ENCODE measurements at places on chromosomes 5 and 9.

DNA sequence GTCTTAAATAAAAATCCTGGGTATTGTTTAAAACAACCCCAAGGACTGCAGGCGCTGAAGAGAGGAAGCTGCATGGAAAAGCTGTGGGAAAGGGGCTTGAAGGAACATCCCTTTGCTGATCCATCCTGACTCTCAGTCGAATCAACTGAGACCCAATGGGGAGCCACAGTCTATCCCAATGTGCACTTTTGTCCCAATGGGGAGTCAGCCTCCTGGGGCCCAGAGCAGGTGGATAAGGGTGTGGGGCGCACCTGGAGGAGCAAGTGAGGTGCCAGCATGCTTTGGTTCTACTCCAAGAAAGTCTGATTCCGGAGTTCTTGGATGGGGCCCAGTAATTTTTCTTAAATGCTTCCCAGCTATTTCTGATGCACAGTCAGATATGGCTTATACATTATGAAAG, 118.1 kb downstream of the COL23A1 start:
- no peak for DNase-seq

- DNase-seq: no peak
Observed at GRCh38 chr5:122907276-122907675, 61.9 kb downstream of the SNX24 start.

- DNase-seq: no peak
Observed at GRCh38 chr5:6498968-6499367, 50.3 kb downstream of the UBE2QL1 start.

DNA sequence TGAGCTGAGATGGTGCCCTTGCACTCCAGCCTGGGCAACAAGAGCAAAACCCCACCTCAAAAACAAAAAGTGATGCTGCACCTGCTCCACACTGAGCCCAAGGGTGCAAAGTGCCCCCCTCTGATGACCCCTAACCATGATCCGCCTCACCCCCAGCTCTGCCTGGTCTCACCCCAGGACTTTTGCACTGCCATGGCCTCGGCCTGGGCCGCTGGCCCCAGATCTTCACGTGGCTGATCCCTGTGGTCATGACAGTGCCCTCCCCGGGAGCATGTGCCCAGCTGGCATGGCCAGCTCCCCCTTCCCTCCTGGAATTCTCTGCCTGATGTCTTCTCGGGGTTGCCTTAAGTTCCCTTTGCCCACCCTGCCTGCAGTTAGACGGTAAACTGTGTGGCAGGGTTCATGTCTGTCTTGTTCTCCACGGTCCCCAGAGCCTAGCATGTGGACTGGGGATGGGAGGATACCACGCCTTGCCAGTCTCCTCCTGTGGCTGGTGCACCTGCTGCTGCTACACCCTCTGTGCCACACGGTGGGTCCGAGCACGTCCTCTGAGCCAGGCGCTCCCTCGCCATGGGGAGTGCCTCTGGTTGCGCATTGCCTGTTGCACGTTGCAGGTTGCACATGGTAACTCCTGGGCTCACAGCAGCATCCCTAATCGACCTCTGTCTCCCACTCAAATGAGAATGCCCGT, 77.4 kb upstream of the PPP1R26 start:
- DNase-seq: no peak

DNA sequence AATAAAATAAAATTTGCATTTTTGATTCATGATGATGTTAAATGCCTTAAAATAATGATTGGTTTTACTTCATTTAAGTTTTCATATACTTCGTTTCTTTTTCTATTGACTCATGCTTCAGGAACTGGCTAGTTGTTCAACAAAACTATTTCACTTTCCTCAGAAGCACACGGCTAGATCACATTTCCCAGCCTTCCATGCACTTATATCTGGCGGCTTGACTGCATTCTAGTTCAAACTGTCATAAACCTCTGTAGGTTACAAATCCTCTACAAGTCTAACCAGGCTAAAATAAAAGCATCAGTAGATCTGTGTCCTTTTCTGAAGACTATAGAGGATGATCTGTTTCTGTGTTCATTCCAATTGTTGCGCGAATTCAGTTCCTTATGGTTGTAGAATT, 46.3 kb upstream of the CNTLN start:
- no peak for DNase-seq

- DNase-seq: no peak
Observed at GRCh38 chr5:41788941-41789368, 81.3 kb downstream of the OXCT1 start.

GRCh38 chr9:107489687-107490605, at the start of gene KLF4:
Gene KLF4 (minus strand): TSS chr9:107489769. CDS start chr9:107489172, 597 bp downstream.
- DNase-seq: no peak

DNA sequence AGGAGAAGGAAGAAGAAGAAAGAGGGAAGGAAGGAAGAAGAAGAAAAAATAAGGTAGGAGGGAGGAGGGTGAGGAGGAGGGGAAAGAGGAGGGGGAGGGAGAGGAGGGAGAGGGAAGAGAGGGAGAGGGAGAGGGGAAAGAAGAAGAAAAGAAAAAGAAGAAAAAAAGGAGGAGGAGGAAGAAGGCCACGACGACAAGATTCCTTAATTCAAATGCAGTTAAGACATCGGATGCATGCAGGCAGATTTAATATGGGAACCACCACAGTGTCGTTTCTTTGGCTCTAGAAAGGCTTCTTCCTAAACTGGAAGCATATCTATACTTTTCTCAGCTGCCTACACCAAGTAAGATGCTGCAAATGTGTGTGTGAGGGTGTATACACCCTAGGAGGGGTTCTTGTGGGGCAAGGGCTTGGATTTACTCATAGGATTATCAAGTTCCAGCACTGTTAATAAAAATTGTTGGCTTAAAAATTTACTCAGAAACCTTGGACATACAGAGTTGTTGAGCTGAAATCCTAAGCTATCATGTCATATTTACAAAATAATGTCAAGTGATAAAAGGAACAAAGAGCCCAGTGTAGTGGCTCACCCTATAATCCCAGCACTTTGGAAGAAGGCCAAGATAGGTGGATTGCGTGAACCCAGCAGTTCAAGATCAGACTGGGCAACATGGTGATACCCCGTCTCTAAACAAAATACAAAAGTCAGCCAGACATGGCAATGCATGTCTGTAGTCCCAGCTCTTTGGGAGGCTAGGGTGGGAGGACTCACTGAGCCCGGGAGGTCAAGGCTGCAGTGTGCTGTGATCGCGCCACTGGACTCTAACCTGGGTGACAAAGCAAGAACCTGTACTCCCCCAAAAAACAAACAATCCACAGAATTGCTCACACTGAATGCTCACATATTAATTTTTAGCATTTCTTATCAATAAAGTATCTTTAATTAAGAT, 108.5 kb downstream of the UBAP2 start:
- DNase-seq: no peak

- DNase-seq: no peak
Observed at GRCh38 chr9:8365466-8366160, 566.0 kb upstream of the DMAC1 start.

- DNase-seq: no peak
Observed at GRCh38 chr5:90519081-90519480, 10.3 kb downstream of the LYSMD3 start.

- DNase-seq: no peak
Observed at GRCh38 chr5:14105718-14106410, 37.3 kb upstream of the TRIO start.

- no peak for DNase-seq
Observed at GRCh38 chr5:135130261-135131215, 96.5 kb upstream of the PITX1 start.

DNA sequence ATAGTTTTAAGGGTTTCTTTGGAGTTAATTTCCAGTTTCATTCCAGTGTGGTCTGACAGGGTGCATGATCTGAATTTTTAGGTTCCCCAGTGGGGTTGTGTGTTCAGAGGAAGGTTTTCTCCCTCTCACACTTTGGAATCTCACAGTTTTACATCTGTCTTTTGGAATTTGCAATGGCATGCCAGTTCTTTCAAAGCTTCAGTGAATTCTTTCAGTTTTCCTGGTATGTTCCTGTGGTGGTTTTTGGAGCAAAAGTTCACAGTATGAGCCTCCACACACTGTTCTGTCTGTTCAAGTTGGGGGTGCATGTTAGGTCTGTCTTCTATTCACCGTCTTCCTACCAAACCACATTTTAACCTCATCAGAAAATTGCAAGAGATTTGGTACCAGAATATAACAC, 624.2 kb downstream of the KCTD16 start:
- DNase-seq: no peak

DNA sequence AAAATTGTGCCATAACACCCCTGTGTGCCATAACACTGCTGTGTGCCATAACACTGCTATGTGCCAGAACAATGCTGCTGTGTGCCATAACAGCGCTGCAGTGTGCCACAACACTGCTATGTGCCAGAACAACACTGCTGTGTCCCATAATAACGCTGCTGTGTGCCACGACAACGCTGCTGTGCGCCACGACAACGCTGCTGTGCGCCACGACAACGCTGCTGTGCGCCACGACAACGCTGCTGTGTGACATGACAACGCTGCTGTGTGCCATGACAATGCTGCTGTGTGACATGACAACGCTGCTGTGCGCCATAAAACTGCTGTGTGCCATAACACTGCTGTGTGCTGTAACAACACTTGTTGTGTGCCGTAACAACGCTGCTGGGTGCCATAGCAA, 25.9 kb downstream of the CFAP90 start:
- DNase-seq: no peak

- DNase-seq: no peak
Observed at GRCh38 chr5:7686794-7687193, 164.1 kb downstream of the CFAP90 start.

- DNase-seq: no peak
Observed at GRCh38 chr5:126521130-126521529, 73.9 kb downstream of the ALDH7A1 start.

- DNase-seq: no peak
Observed at GRCh38 chr5:10586555-10586954, 22.7 kb downstream of the ANKRD33B start.

DNA sequence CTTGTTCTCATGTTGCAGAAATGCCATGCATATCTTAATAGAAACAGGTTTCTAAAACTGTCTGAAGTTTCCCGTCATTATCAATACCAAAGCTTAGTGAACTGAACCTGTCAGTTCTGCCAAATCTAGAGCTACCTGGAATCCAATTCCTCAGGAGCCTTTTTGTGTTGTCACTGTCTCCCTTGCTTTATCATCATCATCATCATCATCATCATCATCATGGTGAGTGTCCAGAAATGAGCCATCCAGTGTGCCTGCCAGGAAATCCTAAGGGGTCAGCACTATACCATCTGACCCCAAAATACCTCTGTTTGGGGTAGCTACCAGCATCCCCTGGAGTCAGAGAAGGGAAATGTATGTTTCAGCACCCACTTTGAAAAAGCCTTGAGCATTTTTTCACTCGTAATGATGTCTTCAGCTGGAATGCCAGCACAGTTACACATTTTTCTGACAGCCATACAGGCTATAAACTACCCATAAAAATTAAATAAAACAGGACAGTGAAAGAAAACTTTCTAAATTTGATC, 150.3 kb downstream of the NR2F1-AS1 start:
- DNase-seq: no peak

GRCh38 chr9:2859776-2860379, 16.0 kb upstream of the PUM3 start:
- peak; percentile 15 for DNase-seq

DNA sequence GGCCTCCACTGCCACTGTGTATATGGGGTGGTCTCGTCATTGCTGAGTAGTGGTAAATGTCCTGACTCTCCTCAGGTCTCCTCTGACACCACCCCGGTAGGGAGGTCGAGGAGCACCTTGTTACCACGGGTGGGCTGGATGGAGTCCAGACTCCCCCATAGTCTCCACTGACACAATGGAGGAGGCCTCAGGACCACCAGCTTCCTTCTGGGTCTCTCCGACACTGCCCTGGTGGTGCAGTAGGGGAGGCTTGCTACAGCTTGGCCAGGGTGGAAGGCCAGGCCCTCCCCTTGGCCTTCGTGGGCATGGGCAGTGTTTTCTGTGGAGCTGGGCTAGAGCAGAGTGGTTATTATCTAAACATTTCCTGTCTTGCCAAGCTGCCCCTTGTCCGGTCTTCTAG, 15.4 kb upstream of the SH3PXD2B start:
- no peak for DNase-seq

GRCh38 chr5:58998544-58998943, 415.7 kb downstream of the RAB3C start:
- DNase-seq: no peak

GRCh38 chr9:89340332-89340731, 22.0 kb downstream of the SECISBP2 start:
- no peak for DNase-seq

DNA sequence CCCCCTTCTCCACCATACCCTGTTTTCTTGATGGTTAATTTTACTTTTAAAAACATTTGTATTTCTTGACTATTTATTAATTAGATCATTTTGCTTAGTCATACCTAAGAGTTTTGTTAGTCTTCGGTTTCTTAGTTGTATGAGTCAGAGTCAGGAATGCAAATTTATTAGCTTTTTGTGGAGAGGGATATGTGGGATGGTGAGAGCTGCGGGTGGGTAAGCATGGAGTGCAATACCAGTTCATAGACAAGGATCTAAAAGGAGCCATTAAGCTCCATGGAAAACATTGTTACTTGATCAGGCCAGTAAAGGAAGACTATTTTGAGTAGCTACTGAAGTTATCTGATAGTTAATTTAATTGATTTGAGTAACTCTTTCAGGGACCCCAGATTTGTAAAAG, 77.5 kb downstream of the ZSWIM6 start:
- DNase-seq: no peak

DNA sequence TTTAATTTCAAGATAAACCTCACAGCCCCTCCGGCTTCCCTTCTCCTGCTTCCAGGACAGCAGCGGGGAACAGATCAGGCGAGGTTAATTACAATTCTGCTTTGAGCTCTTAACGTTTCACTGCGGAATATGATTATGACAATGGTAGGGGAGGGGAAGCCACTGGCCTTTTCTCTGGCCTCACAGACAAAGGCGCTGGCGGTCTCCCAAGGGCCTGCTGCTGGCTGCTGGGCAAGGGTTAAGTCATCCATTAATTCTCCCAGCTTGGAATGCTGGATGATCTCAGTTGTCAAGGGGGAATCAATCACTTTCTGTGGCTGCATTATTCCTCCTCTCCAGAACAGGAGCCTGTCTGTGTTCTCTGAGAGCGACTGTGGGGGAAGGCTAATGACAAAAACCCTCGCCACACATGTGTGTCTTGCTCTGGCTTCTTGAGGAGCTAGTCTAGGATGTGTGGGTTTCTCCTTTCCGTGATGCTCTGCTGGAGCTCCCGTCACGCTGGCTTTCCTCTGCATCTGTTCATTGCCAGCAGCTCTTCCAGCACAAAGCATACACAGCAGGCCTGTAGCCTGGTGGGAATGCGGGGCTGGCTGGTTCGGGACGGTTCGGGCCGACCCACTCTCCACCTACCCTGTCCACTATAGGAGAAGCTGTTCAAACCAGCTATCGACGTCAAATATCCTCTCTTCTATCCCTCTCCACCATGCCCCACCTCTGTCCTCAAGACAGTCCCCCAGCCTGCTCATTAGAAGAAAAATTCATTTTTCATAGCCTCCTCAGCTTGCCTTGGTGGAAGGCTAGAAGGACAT, 82.8 kb downstream of the DCP2 start:
- DNase-seq: no peak

GRCh38 chr5:1666812-1667588, 132.6 kb downstream of the MRPL36 start:
- DNase-seq: no peak

DNA sequence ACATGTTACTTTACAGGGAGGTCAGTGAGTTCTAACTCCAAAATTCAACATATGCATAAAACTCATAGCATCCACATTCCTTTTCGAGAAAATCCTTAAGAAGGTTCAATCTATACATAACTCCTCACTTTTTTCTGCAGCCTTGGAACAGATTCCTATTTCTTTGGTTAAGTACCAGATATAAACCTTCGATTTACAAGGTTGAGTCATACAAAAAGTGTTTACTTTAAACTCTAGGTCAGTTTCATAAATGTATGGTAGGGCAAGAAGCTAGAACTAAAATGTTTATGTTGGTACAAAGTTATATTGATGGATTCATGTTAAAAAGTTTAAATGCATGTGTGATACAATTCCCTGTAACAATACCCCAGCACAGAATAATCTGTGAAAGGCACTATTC, 19.4 kb downstream of the CDKN2AIPNL start:
- DNase-seq: no peak
